ENCODE measurements at places on chromosomes 12 and 14.

GRCh38 chr12:15417691-15418090 lies 95.4 kb downstream of the PTPRO start:
- DNase-seq: no peak

GRCh38 chr14:57835766-57836165 lies 30.1 kb downstream of the SLC35F4 start:
- no peak for DNase-seq

DNA sequence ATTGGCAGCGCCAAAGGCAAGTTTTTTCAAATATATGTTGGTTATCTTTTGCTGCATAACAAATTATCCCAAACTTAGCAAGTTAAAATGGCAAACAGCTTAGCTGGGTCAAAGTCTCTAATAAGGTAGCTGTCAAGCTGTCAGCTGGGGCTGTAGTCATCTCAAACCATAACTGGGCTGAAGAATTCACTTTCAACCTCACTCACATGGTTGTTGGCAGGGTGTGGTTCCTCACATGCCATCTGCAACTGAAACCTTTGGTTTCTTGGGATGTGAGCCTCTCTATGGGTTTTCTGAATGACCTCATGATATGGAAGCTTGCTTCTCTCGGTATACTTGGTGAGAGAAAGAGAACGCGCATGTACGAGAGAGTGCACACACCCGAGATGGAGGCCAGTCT lies 125.4 kb downstream of the LRIG3 start:
- no peak for DNase-seq

GRCh38 chr12:86613311-86613710 lies 357.1 kb upstream of the MGAT4C start:
- DNase-seq: no peak

DNA sequence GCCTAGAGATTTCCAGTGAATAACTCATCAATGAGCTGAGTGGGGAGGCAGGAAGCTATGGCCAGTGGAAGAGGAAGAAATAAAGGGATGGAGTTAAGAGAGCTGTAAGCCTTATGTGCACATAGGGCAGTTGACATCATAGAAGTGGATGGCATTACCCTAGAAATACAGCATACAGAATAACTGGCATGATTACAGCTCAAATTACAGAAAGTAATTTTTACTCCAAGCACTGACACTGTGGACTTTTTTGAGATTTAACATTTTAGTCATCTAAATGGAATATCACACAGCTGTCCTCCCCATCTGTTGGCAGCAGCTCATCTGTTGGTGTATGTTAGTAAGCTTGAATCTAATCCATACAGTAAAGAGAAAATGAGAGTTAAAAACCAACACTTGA lies 5.4 kb upstream of the IPO8 start:
- DNase-seq: no peak

- no peak for DNase-seq
These were observed 56.1 kb downstream of the APAF1 start for GRCh38 chr12:98701166-98701565.

- DNase-seq: no peak
These were observed 11.7 kb upstream of the NAA30 start for GRCh38 chr14:57378661-57379060.

DNA sequence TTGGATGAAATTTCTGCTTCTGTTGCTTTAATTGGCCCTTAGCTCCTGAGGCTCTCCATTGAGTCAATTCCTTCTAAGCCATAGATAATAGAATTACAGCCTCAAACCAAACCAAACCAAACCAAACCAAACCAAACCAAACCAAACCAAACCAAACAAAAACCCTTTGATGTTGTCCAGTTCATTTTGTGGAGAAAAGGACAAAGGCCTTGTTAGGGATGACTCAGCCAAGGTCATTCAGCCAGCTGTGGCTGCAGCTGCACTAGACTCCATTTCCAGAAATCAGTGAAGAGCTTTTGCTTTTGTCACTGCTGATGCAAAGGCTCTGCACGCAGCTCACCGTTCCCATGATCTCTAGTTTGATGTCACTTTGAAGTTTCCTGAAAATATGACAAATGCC lies 82.2 kb upstream of the RMST start:
- no peak for DNase-seq

DNA sequence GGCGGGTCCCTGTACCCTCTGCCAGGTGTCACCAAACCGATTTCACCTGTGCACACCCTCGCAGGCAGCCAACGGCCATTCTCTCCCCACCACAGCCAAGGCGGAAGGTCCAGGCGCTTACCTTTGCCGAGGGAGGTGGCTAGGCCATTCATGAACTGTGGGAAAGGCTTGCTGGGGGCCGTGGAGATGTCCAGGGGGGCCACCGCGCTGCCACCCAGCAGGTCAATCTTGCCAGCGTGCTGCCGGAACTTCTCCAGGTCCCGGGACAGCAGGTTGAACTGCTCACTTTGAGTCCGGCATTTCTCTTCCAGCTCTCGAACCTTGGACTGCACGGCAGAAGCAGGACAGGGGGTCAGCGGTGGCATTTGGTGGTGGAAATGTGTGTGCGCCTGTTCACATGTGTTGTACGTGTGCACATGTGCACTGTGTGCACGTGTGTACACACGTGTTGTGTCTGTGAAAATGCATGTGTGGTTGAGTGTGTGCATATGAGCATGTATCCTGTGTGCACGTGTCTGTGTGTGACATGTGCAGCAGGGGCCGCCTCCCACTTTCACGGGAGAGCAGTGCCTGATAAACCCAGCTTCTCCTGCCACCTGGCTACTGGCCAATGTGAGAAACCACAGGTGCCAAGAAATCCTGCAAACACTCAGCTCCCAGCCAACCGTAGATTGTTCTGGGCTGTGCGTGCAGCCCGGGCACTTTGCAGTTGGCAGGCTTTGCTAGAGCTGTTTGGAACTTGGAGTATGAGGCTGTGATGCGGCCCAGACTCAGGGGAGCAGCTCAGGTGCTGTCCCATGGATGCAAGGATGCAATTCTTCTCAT lies 118.9 kb downstream of the PIWIL1 start:
- DNase-seq: no peak

- no peak for DNase-seq
These were observed 2.8 kb upstream of the PIWIL1 start for GRCh38 chr12:130334937-130335336.

DNA sequence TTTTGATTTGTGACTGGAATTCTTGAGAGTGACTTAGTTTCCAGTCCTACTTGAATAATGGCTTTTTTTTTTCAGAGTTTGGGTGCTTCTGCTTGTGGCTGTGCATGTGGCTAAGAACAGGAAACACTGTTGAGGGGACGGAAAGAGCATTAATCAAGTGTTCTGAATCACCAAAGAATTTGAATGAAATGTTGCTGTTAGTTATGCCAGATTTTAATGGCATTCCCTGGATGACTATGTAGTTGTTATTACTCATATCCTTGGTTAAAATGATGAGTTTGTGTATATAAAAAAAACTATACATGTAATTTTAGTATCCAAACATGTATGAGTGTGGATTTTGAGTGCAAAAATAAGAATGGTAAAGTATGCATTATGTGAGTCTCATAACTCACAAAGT lies 347.9 kb downstream of the BCAT1 start:
- DNase-seq: peak; percentile 64

DNA sequence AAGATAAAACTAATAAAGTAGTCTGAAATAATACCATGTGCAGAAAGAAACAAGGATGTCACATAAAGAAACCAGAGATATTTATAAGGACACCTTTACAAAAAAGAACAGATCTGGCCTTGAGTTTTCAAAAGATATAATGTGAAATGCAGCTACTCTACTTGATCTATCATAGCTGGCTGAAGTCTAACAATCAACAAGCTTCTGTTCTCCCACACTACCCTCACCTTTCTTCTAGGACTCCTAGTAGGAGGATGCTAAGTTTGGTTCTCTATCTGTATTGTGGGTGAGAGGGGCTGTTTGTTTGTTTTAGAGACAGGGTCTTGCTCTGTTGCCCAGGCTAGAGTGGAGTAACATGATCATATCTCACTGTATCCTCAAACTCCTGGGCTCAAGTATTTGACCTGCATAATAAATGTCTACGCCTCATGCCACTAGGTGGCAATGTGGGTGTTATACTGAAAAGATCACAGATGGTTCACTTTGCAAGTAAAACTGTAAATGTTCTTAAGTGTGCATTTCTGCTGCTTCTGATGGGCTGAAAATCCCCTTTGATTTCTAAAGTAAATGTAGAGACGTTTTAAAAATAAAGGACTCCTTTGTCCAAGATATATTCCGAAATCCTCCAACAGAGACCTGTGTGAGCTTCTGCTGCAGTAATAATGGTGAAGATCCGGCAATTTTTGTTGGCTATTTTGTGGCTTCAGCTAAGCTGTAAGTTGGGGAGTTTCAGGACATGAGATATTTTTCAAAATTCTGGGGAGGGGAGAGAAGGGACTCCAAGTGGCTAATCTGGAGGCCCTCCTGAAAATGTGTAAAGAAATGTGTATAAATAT lies 269.3 kb downstream of the DAD1 start:
- no peak for DNase-seq

DNA sequence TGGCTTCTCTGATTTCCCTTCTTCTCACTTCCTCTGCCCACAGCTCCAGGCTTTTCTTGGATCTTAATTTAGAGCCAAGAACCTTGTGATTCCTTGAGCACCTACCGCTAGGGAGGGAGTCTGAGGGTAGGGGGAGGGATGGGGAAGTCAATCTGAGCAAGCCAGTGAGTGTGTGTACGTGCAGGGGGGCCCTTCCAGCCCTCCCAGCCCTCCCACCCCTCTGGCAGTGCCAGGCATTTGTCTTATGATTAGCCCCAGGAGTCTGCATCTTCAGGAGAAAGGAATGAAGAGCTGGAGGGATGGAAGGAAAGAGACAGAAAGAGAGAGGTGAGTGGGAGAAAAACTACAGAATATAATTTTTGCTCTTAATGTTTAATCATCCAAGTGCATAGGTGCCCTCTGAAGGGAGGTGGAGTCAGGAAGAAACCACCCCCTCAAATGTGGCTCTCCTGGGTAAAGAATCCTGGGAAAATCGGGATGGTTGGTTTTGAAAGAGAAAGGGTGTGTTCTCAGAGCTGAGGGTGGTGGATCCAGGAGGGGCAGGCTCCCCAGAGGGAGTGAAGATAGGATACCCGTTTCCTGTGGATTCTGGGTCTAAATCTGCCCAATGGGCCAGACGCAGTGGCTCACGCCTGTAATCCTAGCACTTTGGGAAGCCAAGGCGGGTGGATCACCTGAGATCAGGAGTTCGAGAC lies 2.1 kb downstream of the PIANP start:
- DNase-seq: no peak

DNA sequence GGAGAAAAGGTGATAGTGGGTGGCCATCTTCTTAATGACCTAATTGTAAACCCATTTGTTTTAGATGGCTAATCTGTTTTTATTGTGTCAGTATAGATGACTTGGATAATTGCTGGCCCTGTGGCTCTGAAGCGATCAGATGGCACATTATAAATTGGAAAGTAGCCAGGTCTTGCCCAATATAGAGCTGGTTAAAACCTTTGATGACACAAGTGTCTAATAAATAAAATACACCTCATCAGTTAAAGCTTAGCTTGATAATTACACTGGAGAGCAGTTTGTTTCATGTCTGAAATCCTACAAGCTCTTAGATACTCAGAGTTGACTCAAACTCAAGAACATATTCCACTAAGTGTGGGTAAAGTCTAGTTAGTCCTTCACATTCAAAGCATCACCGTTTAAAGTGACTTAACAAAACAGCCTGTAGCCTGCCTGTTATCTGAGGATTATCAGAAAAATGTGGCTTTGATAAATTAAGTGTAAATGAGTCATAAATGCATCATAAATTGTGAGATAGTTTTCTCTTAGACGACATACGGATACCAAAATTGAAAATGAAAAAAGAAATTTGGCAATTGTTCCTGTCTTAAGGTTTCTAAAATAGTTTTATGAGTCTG lies 280.9 kb downstream of the LRIG3 start:
- no peak for DNase-seq

DNA sequence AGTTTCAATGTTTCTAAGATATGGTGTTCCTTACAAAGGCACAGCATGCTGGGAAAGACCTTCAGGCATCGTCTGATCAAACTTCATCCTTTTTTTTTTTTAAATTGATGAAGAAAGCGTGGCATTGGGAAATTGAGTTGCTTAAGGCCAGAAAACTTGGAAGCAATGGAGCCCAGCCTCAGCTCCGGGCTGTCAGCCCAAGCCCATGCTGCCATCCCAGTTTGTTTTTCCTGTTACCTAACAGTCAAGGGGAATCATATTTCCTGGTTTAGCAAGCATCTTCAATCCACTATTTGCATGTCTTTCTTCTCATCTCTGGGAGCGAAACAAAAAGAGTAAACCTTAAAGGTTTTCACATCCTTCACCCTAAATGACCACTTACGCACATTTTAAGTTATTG lies 200.2 kb downstream of the CHST11 start:
- no peak for DNase-seq

DNA sequence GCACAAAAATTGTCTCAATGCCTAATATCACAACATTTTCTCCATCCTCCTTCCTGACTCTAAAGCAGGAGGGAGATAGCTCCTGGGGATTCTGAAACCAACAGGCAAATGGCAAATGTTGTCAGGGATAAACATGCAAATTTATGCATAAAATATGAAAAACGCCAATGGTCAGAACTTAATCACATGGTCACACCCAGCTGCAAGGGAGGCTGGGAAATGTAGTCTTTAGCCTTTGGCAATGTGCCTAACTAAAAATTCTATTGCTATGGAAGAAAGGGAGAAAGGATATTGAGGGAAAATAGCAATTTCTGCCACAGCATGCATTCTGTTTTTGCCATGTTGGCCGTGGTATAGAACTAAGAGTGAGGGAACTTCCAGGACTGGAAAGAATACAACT lies 11.7 kb upstream of the OASL start:
- DNase-seq: no peak

DNA sequence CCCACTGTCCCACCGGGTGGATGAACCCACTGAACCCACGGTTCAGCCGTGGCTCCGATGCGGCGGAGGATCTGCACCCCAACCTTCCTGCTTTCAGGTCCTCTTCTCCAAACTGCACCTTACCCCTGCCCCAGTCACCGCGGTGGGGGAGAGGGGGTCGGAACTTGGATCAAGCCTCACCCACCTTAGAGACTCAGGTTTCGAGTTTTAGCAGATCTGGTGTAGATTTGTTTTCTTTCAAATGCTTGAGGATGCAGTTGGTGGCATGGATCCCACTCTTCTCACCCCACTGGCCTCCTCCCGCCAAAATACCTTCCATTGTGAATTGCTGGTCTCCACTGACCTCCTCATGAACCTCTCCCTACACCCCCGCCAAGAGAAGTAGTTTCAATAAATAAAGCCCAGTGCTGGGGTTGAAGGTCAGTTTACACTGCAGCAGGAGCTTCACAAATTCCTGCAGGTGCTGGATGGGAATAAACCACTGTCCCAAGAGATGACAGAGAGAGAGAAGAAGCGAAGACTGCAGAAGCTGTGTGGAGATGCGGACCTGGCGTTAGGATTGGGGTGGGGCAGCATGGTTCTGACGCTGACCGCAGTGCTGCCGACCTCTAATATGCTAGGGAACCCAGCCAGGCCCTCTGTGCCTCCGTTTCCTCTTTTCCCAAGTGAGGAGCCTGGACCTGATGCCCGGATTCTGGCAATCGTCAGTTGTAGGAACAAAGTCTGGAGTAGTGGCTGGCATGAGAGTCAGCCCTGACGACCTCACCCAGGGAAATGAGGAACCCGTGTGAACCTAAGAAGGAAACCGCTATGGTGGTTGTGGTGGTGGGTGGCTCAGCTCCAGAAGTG lies 7.4 kb downstream of the TTC6 start:
- no peak for DNase-seq

Data from non-pigmented ciliary epithelial cell (primary cell).